ENCODE measurements at places on chromosomes 1 and 21. TPM values are rescaled to one million over a fixed set of nuclear protein-coding genes. Genes with fewer than 3 reads are reported as not detected.

The MRAP gene
- total RNA-seq = not detected

The GSTM5 gene
- 0.17 TPM for total RNA-seq

The PCBP3 gene
- total RNA-seq = 4.8 TPM

The CTNNBIP1 gene
- total RNA-seq = 13.9 TPM

The LRRC38 gene
- total RNA-seq = not detected

The THEM4 gene
- total RNA-seq = 33.5 TPM

The CD164L2 gene
- not detected for total RNA-seq

The RGS16 gene
- 2.0 TPM for total RNA-seq

The TNNT2 gene
- not detected for total RNA-seq

The DIO1 gene
- total RNA-seq = not detected

The KLHDC8A gene
- not detected for total RNA-seq

The LAMB3 gene
- 1.3 TPM for total RNA-seq

The IL12RB2 gene
- 29.3 TPM for total RNA-seq

The NPL gene
- total RNA-seq = 2.7 TPM

The CFH gene
- total RNA-seq = 6.2 TPM

The PRR9 gene
- not detected for total RNA-seq

The ADARB1 gene
- total RNA-seq = 45.4 TPM

The C8A gene
- not detected for total RNA-seq

The RNU5D-1 gene
- not detected for total RNA-seq

The DNASE2B gene
- not detected for total RNA-seq

The TBX19 gene
- 2.7 TPM for total RNA-seq

The C4BPA gene
- total RNA-seq = not detected

The LCE1A gene
- total RNA-seq = not detected

The ITLN1 gene
- total RNA-seq = not detected

The SYT6 gene
- total RNA-seq = not detected

The KCND3 gene
- total RNA-seq = not detected

The SUMO3 gene
- total RNA-seq = 97.9 TPM

The COL8A2 gene
- not detected for total RNA-seq

The DCST1 gene
- total RNA-seq = not detected

The CSF1 gene
- 39.5 TPM for total RNA-seq

The C1orf87 gene
- not detected for total RNA-seq

The OLFML3 gene
- 0.71 TPM for total RNA-seq

The UBE2Q1 gene
- total RNA-seq = 131 TPM

The RUNX3 gene
- 108 TPM for total RNA-seq

The OLIG1 gene
- total RNA-seq = not detected

The HTR6 gene
- 0.10 TPM for total RNA-seq

The USH2A gene
- not detected for total RNA-seq

The TDRD10 gene
- not detected for total RNA-seq

The CFHR4 gene
- not detected for total RNA-seq

The FAM72C gene
- total RNA-seq = 11.1 TPM
